Ureter (tissue), 1 donor: ENCODE measurements at places on chromosomes 7 and 10. TPM values are rescaled to one million over a fixed set of nuclear protein-coding genes. Genes with fewer than 3 reads are reported as not detected.

Gene NUTM2D
- total RNA-seq, result 9.3 TPM

Gene MSMB
- not detected for total RNA-seq

Gene CUZD1
- total RNA-seq, result 0.94 TPM

Gene MBL2
- total RNA-seq, result not detected

Gene COPG2
- total RNA-seq, result 46.1 TPM

Gene SUMF2
- total RNA-seq, result 165 TPM

Gene ELOVL3
- 0.47 TPM for total RNA-seq

- DNase-seq, result no peak
Observed at GRCh38 chr10:84078771-84079170, 60.5 kb upstream of the GHITM start.

Gene ZMIZ2
- total RNA-seq, result 116 TPM

- DNase-seq, result no peak
Observed at GRCh38 chr10:89677341-89677740, 24.0 kb upstream of the KIF20B start.

DNA sequence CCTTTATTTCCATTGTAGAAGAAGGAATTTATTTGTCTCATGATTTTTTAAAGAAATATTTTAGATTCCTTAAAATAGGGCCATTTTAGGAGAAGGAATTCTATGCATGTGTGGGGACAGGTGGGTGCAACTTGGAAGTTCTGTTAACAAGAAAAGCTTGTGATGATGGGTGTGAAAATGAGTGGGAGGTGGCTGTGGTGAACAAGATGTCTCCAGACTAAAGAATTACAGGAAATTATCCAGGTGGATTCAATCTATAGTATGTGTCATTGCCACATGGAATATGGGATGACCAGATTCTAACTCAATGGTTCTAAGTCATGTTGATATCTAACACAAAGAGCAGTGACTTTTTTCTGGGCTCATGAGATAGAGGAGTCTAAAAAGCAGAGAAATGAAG lies 229.6 kb upstream of the IGFBP3 start:
- no peak for DNase-seq
